ENCODE measurements at places on chromosomes 2 and 18.

- DNase-seq, result no peak
These were observed 216.7 kb downstream of the TMEM163 start for GRCh38 chr2:134502104-134502503.

GRCh38 chr2:151357359-151357758 is at the start of gene TNFAIP6:
Gene TNFAIP6 (plus strand): TSS chr2:151357592. CDS start chr2:151357667, 75 bp downstream.
- DNase-seq, result no peak

DNA sequence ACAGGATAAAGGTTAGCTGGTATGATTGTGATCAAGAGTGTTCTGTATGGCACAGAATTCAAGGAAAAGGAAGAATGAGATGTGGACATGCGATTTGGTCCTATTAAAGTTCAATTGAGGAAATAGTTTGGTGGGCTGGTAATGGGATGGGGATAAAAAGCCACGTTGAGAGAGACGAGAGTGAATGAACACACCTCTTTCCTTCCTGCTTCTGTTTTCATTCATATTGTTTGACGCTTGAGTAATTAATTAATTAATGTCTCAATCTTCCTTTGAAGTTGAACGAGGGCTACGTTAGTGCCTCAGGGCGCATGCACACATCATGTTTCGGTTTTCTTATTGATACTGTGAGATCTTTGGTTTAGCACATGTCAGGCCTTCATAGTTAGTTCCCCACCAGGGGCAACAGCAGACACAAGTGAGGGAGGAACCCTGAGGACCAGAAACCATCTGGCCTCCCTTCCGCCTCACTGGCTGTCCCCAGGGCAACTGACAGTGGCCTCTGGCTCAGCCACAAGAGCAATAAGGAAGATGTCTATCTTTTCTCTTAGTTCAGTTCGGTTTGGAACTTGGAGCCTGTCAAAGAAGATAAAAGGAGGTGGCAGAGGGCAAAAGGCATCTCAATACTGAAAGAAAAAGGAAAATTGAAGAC is 116.0 kb downstream of the LIPG start:
- DNase-seq, result no peak

GRCh38 chr2:121475811-121476571 is 54.7 kb upstream of the RNU4ATAC start:
- no peak for DNase-seq
